ENCODE measurements at places on chromosomes 11 and 22.

GRCh38 chr11:37322333-37323194 lies 724.5 kb upstream of the RAG2 start:
- DNase-seq: no peak

DNA sequence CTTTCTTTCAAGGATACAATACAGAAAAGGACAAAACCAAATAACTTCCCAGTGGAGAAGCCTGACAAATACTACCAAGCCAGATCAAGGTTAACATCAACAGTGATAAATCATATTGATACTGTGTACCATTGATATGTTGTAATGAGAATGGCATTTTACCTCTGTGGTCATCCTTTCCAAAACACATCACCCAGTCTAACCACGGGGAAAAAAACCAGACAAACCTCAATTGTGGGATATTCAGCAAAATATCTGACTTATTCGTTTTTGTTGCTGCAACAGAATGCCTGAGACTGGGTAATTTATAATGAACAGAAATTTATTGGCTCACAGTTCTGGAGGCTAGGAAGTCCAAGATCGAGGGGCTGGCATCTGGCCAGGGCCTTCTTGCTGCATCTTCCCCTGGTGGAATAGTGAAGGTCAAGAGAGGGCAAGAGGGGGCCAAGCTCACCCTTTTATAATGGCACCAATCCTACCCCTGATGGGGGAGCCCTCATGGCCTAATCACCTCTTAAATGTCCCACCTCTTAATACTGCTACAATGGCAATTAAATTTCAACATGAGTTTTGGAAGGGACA lies 66.1 kb downstream of the FAM76B start:
- no peak for DNase-seq

DNA sequence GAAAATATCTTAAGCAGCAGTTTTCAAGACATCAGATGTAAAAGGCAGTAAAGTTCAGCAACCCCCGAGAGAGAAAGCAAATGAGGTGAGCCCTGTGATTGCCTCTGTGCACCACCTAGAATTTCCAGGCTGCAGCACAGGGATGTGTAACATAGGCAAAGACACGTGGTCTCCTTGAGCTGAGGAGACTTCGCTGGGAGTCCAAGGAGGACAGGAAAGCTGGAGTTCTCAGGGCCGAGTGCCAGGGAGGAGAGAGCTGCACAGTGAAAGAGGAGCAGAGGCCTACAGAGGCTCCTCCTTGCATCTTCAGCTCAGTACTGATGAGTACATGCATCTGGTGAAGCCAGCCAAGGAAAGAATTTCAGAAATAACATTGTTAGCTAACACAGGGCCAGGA lies 17.6 kb upstream of the TOLLIP start:
- no peak for DNase-seq

GRCh38 chr22:50620593-50621355 lies 7.2 kb downstream of the ARSA start:
- peak; percentile 59 for DNase-seq

- no peak for DNase-seq
Measured at GRCh38 chr11:77068457-77069335, 1.9 kb downstream of the CAPN5 start.

DNA sequence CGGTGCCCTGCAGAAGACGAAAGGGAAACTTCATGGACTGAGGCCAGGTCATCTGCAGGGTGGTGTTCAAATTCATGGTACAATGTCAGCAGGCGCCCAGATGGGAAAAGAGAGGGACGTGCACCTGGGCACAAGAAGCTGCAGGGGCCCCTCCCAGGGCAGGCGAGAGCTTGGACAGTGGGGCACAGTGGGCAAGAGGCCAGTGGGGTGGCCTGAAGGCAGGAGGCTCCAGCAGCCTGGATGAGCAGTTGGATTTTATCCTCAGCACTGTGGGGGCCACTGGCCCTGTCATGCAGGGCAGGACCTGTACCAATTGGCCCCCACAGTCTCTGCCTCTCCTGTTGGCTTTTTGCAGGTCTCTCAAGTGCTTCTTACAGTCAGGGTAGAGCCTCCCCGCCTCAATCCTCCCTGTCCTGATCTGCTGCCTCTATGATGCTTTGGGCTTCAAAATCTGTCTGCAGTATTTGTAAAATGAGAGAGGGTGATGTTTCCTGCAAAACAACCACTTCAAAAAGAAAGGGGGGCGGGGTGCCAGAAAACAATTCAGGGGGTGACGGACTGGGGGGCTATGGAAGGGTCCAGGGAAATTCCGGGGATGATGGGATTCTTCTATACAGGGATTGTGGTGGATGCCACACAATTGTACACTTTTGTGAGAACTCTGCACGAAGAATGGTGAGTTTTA lies 1.7 kb upstream of the BID start:
- DNase-seq: peak; percentile 27

DNA sequence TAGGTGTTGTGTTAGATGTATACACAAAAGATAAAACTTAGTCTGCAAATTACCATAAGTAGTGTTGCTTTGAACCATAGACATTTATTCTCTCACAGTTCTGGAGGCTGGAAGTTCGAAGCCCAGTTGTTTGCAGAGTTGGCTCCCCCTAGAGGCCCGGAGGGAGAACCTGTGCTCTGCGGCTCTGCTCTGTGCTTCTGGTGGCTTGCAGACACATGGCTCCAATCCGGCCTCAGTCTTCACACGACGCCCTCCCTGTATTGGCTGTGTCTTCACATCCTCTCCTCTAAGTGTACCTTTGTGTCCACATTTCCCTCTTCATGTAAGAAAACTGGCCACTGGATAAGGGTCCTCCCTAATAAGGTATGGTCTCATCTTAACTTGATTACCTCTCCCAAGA lies 128.4 kb downstream of the OPCML start:
- DNase-seq: no peak

DNA sequence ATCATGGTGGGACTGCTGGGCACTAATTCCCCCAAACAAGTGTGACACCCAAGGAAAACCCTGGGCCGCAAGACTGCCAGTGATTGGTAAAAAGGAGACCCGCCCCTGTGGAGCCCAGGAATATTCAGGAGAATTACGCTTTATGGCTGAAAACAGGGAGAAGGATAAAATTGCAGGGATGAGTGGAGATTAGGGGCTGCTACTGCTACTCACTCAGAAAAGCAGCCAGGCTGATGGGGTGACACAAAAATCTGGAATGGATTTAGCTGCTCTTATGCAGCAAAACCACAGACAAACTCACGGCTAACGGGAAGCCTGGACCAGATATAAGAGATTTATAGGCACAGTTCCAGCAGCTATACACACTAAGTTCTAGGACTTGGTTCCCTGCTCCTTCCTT lies 4.4 kb upstream of the FBXO3 start:
- DNase-seq: no peak

DNA sequence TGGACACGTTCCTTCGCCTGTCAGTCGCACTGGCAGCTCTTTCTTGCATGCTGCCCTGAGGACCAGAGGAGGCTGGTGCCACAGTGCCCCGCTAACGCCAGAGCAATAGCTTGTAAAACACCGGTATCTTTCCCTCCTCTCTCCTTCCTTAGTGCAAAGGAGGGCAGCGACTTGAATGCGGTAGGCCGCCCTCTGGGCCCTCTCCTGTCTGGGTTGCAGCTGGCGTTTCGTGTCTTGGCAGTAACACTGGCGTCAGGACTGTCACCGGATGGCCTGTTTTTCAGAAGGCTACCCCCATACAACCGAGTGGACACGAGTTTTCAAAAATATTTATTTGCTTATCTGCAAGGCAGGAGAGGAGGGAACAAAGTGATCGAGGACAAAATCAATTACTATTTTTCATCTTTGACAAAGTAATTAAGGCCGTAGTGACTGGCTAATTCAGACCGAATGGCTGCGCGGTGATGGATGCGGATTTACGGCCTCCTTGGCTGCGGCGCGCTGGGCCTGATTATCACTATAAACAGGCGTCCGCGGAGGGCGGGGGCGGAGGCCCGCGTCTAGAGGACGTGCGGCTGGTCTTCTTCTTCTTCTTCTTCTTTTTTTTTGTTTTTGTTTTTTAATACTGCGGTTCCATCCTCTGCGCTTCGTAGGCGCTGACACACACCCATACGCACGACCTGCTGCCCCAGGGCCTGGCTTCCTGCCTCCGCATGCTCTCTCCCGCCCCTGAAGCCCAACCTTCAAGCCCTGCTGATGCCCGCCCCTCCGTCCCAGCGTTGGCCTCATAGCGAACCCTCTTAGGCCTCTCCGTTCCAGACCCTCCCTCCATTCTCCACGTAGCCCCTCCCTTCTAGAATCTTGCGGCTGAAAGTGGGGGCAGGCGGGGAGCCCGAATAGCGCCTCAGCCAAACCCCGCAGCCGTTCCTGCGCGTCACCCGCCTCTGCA lies 2.9 kb upstream of the SLC6A5 start:
- DNase-seq: no peak

GRCh38 chr11:100612766-100613165 lies 74.3 kb upstream of the ARHGAP42 start:
- DNase-seq: no peak

- DNase-seq: no peak
Measured at GRCh38 chr11:84211896-84212295, 925.7 kb upstream of the CCDC90B start.

GRCh38 chr22:50529416-50529896 lies 356 bp downstream of the TYMP start:
- DNase-seq: no peak

DNA sequence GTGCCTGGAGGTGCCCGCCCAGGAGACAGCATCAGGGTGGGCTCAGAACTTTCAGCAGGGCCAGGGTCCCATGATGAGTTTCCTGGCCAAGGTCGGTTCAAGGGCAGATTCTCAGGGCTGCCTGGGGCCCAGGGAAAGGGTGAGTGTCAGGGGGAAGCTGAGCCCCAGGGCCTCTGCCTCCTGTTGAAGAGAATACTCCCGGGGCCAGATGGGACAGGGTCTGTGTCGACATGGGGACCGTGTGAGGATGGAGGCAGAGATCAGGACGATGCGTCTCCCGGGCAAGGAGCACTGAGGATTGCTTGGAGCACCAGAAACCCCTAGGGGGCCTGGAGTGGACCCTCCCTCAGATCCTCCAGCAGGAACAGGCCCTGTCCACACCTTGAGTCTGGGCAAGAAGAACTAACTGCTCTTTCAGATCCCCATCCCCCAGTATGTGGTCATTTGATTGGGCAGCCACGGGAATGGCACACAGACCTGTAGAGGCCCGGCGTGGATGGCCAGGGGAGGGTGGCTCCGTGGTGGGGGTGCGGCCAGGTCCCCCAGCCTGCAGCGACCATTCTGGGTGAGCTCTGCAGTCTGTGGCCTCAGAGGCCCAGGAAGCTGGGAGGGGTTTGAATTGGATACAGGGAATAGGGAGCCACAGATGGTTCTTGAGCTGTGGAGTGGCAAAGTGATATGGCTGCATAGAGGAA lies 1078.7 kb downstream of the BRD1 start:
- DNase-seq: no peak

- DNase-seq: no peak
Measured at GRCh38 chr22:50597097-50597496, 3.5 kb upstream of the MAPK8IP2 start.

GRCh38 chr11:105000797-105001196 lies 22.2 kb downstream of the CASP5 start:
- DNase-seq: peak; percentile 69

DNA sequence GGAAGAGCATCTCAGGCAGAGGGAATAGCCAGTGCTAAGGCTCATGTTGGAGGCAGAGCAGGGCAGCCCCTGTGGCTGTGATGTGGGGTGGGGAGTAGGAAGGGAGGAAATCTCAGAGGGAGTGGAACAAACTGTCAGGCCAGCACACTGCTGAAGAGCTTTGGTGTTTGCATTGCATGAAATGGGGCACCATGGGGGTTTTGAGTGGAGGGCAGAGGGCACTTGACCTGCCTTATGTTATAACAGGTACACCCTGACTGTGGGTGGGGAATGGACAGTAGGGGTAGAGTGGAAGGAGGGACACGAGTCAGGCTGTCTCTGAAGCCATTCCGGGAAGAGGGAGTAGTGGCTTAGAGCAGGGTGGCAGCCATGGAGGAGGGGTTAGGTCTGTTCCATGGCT lies 24.0 kb downstream of the PRDM11 start:
- no peak for DNase-seq

DNA sequence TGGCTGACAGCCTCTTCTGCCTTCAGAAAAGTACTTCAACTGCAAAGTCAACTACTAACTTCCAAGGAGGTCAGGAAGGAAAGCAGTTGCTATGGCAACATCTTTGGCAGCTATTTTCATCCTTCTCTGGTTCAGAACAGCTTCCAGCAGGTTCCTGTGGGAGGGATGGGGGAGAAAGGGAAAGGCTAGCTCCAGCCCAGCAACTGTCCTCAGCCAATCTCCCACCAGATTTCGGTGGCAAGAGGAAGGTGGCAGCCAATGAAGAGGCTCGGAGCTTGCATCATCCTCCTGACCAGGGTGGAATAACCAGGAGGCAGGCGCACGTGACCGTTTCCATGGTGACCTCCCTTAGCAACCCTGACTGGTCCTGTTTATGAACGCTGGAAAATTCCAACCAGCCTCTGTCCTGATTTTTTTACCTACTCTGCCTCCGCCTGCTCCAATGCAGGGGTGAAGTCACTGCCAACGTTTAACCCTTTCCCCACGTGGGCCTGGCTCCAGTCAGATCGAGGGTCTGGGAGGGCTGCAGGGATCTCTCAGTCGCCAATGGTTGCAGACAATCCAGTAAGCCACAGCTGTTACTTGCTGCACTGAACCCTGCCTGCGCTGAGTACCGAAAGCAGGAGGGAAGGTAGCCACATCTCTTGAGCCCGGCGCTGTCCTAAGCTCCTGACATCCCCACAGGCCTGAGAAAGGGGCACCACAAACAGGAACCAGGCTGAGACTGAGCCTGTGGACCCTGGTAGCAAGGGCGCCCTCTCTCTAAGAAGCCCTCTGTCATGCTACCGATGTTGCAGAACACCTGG lies 11.2 kb upstream of the MALAT1 start:
- no peak for DNase-seq

DNA sequence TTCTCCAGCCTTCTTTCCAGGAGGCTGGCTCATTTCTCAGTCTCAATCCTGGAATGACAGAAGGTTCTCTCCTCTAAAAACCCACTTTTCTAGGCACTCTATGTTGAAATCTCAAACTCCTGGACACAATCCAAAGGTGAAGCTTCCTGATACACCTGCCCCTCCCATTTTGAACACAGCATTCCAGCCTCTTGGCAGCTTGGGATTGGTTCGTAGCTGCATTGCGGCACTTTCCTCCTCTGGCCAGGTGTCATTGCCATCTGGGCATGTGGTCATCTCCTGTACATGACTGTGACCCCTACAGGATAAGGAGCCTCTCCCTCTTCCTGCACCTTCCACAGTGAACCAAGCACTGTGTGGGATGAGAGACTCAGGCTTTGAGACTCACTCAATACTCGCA lies 230.2 kb upstream of the B3GAT1 start:
- no peak for DNase-seq

DNA sequence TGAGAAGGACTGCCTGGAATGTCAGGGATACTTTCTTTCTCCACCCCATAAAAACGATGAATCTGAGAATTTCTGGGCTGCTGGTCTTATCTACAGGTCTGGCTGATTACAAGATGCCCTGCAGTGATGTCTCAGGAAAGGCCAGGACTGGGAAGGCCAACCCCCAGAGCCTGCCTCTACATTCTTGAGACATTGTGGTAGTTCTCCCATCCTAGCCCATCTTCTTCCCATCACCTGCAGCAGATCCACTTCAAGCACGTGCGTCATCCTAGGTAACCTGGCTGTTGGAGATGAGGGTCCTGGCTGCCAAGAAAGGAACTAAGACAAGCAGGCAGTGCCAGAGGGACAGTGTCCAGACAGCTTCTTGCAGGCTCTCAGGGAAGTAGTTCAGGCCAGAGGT lies 44.1 kb upstream of the E2F8 start:
- DNase-seq: no peak

GRCh38 chr22:44671742-44672141 lies 30.3 kb upstream of the PRR5 start:
- peak; percentile 38 for DNase-seq

GRCh38 chr11:11668274-11668673 lies 46.5 kb upstream of the GALNT18 start:
- DNase-seq: no peak

Data from CD4-positive, alpha-beta T cell treated with Interleukin-4 for 4 hours (primary cell).